ENCODE measurements at places on chromosomes 3 and 15. TPM values are rescaled to one million over a fixed set of nuclear protein-coding genes. Genes with fewer than 3 reads are reported as not detected.

CCNL1 gene
- 167 TPM for total RNA-seq

GRCh38 chr15:32676169-32676568 is 34.7 kb downstream of the SCG5 start:
- H3K4me1 ChIP-seq: no peaks in the 10 kb centered on the region
- no peak for DNase-seq
- H3K27me3 ChIP-seq: no peaks in the 10 kb centered on the region

GRCh38 chr3:55128225-55128823 is 200.5 kb upstream of the LRTM1 start:
- no peak overlapping the region for H3K4me3 ChIP-seq
- no peak overlapping the region for H3K27ac ChIP-seq
- no peaks in the 10 kb centered on the region for H3K27me3 ChIP-seq
- no peak for DNase-seq

DNA sequence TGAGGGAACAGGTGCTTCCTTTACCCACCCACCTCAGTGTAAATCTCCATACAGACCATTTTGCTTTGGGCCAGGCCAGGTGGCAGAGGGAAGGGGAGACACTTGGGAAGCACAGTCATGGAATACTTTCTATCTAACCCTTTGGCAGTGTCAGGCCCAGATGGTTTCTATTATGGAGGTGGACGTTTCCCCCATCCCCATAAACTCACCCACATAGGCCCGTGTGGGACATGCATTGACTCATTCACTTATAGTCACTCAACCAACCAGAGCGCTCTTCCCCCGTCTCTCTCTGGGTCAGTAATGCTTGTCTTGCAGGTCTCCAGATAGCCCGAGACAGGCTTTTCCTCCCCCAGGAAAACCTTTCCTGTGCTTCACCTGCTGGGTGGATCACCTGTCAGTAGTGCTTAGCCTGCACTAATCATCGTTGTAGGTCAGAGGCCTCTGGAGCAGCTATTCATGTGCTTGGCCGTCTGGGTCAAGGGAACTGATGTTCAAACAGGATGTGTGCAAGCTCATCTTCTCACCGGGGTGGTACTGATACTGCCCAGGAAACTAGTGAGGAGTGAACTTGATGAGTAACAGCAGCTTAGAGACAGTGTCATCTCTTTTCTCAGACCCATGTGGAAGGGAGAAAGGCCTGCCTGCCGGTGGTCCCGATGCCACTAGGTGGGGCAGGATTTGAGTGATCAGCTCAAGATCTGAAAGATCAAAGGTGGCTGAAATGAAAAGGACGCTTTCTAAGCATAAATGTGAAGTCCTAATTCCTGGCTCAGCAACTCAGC is 67.1 kb downstream of the CEMIP start:
- H3K27me3 ChIP-seq: peaks cover 13% of the 10 kb centered on the region
- no peak overlapping the region for H3K27ac ChIP-seq
- no peak overlapping the region for H3K4me3 ChIP-seq
- peaks cover 6% of the 10 kb centered on the region for H3K4me1 ChIP-seq

DNA sequence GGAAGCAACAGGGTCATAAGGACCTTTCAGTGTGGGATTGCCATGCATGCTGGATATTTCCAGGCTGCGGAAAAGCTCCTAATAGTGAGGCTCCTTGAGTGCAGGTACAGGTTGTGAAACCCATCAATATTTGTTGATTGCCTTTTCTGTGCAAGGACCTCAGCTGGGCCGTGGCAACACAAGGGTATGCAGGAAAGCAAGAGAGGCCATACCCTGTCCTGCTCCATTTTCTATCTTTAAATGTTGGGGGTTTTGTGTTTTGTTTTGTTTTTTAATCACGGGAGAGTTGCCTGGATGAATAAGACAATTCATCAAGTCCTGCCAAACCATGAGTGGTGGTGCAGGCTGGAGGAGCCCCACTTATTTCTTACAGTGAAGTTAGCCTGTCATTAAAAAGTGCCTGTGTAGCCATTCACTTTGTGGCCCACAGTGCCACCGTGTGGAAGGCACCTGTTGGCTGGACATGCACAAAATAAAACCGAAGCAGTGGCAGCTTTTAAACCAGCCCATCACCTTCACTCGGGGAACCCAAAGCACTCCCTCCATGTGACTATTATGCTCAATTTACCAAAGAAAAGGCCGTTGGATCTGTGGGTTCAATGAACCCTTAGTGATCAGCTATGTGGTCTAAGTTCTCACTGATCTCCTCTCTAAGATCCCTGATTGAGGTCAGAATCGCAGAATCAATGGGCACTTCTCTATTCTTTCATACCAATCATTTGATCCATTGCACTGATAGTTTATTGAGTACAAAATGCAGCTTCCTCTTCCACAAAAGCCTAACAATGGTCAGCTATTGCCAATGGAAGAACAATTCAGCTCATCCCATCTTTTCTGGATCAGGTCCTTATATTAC is 42.2 kb downstream of the CLDN18 start:
- H3K27ac ChIP-seq: no peak overlapping the region
- DNase-seq: no peak

DNA sequence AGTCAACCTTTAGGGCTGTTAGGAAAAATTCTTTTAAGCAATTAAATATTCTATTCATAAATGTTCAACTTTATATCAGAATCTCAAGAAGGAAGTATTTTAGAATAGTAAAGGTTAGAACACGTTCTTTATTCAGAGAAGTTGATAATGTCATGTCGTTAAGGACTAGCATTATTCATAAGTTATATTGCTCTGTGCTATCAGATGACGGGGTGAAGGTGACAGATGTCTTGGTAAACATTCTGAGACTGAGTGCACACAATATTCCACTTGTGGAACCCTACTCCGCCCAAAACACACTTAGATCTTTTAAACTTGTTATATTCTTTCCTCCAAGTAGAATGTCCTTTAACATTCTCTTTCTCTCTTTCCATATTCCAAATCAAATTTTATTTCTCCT is 7.9 kb downstream of the AP4E1 start:
- peaks cover 45% of the 10 kb centered on the region for H3K36me3 ChIP-seq
- H3K27me3 ChIP-seq: no peaks in the 10 kb centered on the region
- peaks cover 9% of the 10 kb centered on the region for H3K4me1 ChIP-seq
- no peak overlapping the region for H3K27ac ChIP-seq
